ENCODE measurements at places on chromosomes 5 and 9. TPM values are rescaled to one million over a fixed set of nuclear protein-coding genes. Genes with fewer than 3 reads are reported as not detected.

GRCh38 chr5:142053426-142054151, 40.8 kb upstream of the GNPDA1 start:
- H3K4me3 ChIP-seq: no peak overlapping the region
- no peaks in the 10 kb centered on the region for H3K27me3 ChIP-seq
- H3K4me1 ChIP-seq: peaks cover 27% of the 10 kb centered on the region
- H3K27ac ChIP-seq: no peak overlapping the region

GRCh38 chr9:137146527-137146918, 7.6 kb downstream of the GRIN1 start:
- no peak overlapping the region for H3K27ac ChIP-seq
- DNase-seq: no peak
- no peaks in the 10 kb centered on the region for H3K4me1 ChIP-seq
- H3K27me3 ChIP-seq: no peaks in the 10 kb centered on the region

Gene PCDHA9
- total RNA-seq: 0.22 TPM

Gene CDC20B
- not detected for total RNA-seq

Gene BTNL8
- total RNA-seq: 0.23 TPM

All from PC-3 (cell line).